ENCODE measurements at places on chromosomes 1 and 21.
A peak's percentile ranks its signal among the peaks of the same experiment; 100 is the strongest.

GRCh38 chr1:55777545-55777944 is 562.4 kb upstream of the USP24 start:
- no peak for DNase-seq

DNA sequence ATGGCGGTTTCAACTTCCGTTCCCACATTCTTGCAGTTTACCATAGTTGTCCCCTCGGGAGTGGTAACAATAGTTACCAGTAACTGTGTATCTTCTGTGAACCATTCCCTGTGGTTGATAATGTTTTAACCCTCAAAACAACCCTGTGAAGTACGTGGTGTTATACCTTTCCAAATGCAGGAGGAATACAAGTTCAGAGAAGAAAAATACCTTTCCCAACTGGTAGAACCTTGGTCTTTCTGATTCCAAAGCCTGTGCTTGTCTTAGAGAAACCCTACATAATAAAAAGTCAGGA is 789 bp downstream of the BTF3L4 start:
- DNase-seq = no peak

DNA sequence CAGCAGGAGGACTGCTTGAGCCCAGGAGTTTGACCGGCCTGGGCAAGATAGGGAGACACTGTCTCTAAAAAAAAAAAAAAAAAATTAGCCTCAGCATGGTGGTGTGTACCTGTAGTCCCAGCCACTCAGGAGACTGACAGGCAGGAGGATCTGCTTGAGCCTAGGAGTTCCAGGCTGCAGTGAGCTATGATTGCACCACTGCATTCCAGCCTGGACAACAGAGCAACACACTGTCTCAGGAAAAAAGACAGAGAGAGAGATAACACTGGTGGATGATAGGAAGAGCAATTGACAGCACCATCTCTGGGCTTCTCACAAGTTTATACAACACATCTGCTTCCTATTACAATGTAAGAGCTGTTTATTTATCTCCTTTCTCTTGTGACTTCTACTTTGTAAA is 2.4 kb upstream of the RNU11 start:
- no peak for DNase-seq

- peak; percentile 25 for DNase-seq
Measured at GRCh38 chr1:7159116-7159781, 374.0 kb downstream of the CAMTA1 start.

DNA sequence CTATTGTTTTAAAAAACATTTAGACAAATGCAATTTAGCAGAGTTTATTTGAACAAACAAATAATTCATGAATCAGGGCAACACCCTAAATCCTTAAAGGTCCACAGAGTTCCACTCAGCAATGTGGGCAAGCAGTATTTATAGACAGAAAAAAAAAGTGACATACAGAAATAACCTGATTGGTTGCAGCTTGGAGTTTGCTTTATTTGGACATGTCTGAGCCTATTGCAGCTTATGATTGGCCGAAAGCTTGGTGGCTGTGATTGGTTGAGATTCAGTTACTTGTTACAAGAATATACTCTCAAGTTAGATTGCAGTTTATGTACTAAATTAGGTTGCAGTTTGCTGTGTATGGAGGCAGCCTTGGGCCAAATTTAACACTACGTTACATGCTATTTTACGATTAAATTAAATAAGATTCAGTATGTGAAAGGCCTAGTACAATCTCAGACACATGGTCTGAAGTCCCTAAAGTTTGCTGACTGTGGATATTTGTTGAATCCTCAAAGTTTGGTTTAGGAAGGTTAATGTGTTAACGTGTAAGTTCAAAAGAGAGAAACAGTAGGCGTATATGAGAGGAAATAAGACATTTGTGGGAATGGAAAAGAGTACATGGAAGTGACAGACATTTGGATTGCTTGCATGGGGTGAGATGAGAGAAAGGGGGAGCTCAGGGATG is 6.9 kb upstream of the CAMSAP2 start:
- DNase-seq = no peak

DNA sequence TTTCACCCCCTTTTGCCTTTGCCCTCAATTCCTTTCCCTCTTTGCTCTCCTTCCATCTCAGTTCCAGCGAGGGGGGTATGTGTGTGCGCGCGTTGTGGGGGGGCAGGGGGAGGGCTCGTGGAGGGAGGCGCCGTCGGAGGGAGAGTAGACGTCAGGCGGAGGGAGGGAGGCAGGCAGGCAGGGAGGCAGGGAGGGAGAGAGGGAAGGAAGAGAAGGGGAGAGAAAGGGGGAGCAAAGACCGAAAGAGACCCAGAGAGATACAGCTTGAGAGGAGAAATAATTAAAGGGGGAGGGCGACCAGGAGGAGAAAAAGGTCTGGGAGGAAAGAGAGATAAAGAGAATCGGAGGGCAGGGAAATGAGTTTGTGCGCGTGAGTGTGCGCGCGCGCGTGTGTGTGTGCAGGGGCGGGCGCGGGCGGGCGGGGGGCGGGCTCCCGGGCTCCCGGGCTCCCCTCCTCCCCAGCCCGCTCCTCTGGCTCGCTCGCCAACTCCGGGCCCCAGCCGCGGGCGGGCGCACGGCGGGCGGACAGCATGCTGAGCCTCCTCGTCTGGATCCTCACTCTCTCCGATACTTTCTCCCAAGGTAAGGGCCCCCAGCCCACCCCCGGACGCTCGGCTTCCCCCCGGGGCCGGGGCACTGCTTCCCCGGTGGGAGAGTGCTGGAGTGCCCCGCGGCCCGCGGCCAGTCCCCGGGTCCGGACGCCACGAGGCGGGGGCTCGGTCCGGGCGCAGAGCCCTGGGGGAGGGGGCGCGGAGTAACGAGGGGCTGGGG is at the start of gene KIRREL1:
Gene KIRREL1 (plus strand): TSS at position 499 of the 771 bp plus-strand sequence. CDS start 32 bp downstream, at position 531.
- DNase-seq = no peak

DNA sequence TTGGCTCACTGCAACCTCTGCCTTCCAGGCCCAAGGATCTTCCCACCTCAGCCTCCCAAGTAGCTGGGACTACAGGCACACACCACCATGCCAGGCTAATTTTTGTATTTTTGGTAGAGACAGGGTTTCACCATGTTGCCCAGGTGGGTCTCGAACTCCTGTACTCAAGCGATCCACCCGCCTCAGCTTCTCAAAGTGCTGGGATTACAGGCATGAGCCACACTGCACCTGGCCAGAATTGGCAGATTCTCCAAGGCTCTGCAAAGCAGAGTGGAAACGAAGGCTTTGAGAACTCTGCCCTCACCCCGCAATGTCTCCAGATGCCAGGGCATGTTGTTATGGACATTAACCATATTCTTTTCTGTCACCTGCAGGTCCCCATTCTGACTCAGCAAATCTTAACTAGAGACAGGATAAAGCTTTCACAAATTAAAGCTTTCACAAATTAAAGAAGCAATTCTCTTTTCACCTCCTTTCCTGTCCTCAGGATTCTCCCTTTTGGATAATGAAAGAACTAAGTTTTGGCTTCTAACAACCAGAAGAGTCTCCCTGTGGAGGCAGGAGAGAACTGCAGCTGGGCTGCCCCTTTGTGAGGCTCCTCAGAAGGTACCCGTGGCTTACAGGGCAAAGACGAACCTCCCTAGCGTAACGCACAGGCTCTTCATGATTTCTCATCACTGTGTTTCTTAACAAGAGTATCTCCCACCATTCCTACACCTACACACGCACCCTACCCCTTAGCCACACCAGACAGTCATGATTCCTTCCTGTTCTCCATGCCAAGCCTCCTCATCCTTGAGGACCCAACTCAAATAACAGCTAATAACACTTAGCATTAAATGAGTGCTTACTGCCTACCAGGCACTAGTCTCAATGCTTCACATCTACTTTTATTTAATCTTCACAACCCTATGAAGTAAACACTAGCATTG is 29.8 kb downstream of the GPA33 start:
- no peak for DNase-seq

DNA sequence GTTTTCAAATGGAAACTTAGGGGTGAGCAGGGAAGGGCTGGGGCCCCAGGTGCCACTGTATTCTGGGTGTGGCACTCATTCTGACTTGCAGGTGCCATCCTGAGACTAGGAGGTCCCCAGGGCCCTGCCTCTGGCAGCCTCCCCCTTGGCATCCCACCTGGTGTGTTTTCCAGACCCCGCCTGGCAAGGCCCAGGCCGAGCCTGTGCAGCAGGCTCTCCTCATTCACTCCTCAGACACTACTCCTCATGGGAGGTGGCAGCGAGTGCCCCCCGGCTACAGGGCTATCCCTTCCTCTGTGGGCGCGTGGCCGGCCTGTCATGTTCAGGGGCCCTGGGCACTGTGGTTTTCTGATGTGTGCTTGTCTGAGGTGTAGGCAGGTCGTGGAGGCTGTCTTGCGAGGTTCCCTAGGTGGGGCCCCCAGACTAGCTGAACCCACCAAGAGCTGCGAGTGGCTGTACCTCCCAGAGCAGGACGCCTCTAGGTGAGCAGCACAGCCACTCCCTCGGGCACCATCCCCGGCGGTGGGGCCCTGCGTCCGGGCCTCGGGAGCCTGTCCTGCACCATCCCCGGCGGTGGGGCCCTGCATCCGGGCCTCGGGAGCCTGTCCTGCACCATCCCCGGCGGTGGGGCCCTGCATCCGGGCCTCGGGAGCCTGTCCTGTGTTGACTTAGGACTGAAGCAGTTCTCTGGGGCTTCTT is 13.2 kb downstream of the SLX9 start:
- no peak for DNase-seq

DNA sequence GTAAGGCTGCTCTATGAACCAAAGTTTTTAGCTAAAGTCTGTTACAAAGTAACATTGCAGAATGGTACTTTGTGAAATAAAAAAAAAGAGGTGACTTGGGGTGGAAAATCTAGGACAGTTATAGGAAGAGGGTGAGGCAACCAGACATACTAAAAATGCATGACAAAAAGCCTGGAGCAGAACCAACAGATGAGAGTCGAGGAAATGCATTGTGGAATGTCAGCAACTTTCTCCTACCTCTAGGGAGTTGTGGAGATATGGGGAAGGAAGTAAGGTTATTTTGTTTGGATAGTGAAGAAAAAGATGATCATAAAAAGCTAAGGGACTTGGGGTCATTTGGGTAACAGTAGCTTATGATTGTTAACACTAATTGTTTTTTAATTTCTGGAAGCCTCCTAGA is 295.6 kb downstream of the S1PR1 start:
- no peak for DNase-seq

DNA sequence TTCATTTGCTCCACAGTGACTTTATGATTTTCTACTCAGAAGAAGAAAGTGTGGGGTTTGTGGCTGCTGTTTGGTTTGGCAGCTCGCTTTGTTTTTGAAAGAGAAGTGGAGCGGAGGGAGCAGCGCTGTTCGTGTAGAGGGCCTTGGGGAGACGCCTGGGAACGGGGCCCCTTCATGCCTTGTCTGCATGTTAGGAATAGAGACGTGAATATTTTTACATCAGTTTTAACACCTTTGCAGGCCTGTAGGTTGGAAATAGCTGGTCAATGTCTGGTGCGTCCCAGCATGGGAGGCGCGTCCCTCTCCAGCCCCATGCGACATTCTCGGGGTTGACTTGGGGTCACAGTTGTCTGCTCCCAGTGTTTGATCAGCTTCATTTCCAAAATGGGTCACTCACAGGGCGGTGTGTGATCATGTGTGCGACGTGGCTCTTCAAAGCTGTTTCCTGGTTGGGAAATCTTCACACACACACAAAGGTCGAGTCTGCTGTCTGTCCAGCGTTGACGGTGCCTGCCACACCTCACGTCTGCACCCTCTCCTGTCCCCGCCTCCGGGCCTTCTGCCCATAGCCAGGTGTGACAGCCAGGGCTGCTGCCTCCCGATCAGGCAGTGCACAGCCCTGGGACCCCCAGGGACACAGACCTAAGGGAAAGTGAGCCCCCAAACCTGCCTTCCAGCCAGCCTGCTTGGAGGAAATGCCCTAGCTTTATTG is 149.2 kb downstream of the PSMG1 start:
- DNase-seq = no peak

DNA sequence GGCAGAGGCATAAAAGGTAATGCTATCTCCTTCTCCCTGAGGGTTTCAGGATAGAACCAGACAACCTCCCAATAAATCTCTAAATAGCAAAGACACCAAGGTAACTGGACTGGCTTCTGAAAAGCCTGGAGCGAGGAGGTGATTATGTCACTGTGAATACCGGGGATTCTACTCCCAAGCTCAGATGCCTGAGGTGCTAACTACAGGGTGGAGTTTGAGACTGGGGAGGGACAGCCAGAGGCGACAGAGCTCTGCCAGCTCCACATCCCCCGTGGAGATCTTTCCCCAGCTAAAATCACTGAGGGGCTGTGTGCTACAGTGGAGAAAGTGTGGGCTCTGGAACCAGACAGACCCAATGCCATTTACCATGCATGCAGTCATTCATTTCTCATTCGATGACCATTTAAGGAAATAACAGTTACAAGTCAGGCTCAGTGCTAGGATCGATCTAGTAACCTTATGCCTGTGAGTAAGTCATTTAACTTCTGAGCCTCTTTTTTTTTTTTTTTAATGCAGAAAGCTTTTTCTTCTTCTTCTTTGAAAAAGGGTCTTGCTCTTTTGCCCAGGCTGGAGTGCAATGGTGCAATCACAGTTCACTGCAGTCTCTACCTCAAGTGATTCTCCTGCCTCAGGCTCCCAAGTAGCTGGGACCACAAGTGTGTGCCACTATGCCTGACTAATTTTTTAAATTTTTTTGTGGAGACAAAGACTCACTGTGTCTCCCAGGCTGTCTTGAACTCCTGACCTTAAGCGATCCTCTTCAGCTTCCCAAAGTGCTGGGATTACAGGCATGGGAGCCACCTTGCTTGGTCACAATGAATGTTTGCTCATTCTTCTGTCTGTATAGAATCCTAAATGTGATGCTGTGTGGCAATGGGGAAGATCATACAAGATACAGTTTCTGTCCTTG is 8.1 kb upstream of the SLC45A3 start:
- no peak for DNase-seq
